ENCODE measurements at places on chromosomes 3 and 15.

GRCh38 chr3:112333002-112333380 lies at the start of gene CD200:
CD200 (plus strand) TSS chr3:112333156; CDS start chr3:112333213, 57 bp downstream.
- peak; percentile 85 for DNase-seq

- DNase-seq = no peak
These were observed 274.8 kb downstream of the THSD4 start for GRCh38 chr15:71390096-71390495.

- no peak for DNase-seq
These were observed 18.5 kb upstream of the LIPC start for GRCh38 chr15:58413253-58413652.

- DNase-seq = no peak
These were observed 187.5 kb downstream of the DOCK3 start for GRCh38 chr3:50862221-50862620.

- DNase-seq = peak; percentile 47
These were observed 799.3 kb downstream of the DIPK2A start for GRCh38 chr3:144770915-144771351.

GRCh38 chr3:154085799-154086198 lies 35.4 kb upstream of the ARHGEF26 start:
- DNase-seq = no peak

- DNase-seq = no peak
These were observed 65.7 kb upstream of the IL12A start for GRCh38 chr3:159922861-159923312.

DNA sequence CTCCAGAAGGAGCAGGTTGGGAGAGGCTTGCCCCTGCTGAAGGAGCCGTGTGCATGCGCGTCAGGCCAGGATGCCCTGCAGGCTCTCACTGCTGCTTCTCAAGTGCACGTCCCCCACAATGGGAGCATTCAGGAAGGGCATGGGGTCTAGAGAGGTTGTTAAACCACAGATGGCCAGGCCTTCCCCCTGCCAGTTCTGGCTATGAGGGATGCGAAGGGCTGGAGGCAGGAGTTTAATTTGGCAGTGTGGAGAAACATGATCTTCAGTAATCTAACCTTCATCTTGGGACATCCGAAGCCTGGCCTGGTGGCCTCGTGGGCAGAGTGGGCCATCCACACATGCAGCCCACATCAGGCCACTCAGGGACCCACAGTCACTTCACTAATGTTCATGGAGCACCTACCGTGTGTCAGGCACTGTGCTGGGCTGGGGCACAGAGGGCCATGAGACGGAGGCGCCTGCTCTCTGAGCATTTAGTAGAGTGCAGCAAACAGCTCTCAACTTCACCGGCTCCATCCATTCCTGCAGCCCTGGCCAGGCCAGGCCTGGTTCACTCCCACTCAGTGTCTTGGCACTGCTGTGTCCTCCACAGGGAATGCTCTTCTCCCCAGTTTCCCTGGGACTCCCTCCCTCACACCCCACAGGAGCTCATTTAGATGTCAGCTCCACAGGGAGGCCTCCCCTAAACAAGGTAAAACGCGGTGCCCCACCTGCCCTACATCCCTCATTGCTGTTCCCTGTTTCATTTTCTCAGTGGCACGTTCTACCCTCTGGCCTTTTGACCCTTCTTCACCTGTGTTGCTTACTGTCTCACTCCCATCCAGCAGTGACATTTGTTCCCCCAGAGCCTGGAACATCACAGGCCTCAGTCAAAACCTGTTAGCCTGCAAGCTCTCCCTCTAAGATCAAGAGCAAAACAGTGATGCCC lies 4.0 kb downstream of the CFAP100 start:
- DNase-seq = no peak

- no peak for DNase-seq
These were observed 296.0 kb upstream of the ADAMTS9 start for GRCh38 chr3:64983583-64984359.

DNA sequence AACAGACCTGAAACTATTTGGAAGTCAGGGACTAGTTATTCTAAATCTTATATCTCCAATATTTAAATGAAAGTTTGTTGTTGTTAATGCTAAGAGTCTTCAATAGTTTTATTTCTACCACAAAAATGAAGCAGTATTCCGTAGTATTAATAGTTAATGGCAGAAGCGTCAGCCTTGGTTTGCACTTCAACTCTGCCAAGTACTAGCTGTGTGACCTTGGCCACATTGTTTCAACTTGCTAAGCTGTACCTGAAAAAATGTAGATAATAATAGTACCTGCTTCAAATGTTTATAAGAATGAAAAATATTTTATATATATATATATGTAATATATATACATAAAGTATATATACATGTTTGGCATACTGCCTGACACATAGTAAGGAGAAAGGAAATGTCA lies 354.6 kb upstream of the SATB1 start:
- no peak for DNase-seq

GRCh38 chr15:45630917-45631691 lies 3.7 kb upstream of the SQOR start:
- no peak for DNase-seq

DNA sequence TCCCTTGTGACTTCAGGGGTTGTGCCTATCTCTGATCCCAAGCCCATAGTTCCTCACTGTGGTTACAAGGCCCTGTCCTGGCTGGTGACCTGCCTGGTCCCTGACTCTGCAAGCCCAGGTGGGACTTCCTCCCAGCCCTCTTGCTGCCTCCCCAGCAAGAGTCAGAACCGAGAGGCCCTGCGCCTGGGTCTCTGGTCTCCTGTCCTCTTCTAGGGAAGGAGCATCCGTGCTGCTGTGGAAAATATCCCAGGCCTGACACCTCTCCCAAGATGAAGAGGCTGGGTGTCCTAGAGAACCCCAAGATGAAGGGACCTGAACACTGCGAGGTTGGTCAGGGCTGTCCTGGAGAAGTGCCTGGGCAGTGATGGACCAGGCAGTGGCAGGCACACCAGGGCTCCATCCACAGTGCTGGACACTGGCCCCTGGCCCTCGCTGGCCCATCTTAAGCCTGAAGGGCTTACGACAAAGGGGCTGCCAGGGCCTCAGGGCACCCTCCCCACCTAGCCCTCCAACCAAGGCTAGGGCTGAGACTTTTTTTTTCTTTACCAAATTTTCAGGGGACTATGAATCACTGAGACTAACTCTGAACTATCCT lies 32.7 kb downstream of the PTH1R start:
- DNase-seq = no peak

GRCh38 chr15:101709466-101709865 lies 14.8 kb downstream of the TARS3 start:
- peak; percentile 14 for DNase-seq

GRCh38 chr15:101530224-101530958 lies 40.9 kb upstream of the PCSK6 start:
- DNase-seq = no peak

GRCh38 chr15:87712211-87712610 lies 544.3 kb downstream of the NTRK3 start:
- no peak for DNase-seq

DNA sequence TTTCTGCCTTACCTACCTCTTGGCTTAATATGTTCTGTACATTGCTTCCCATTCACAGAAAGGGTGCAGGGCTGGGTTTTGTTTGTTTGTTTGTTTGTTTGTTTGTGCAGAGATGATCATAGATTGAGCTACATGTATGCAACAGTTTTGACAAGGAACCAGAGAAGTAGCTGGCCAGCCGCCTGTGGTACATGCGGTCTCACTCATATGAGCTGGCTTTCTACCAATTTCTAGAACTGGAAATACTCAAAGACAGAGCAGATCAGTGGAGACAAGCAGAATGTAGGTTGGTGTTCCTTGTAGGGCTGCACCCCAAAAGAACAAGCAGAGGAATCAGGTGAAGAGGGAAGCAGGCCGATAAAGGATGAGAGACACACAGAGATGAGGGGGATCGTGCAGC lies 502.7 kb downstream of the SOX2 start:
- DNase-seq = no peak

- DNase-seq = no peak
These were observed 46.7 kb upstream of the AADACL2 start for GRCh38 chr3:151687076-151687475.

- no peak for DNase-seq
These were observed 260.3 kb downstream of the ERC2 start for GRCh38 chr3:56207922-56208321.

DNA sequence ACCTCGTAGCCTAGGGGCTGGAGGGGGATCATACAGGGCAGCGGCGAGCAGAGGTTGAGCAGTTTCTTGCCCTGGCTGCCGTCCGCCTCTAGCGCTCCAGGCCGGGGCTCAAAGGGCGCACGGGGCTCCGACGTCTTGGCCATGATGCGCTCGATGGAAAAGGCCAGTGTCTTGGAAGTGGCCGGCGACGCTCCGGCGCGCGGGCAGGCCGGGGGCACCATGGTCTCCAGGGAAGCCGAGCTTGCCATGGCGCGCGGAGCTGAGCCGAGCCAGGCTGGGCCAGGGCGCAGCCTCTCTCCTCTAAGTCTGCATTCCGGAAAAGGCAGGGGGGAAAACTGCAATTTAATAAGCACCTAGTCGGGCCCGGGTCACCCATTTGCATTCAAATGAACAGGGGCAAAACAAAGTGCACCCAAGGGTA lies 719 bp downstream of the FEZF2 start:
- no peak for DNase-seq

- DNase-seq = peak; percentile 0
These were observed 29.6 kb upstream of the SELENOK start for GRCh38 chr3:53921296-53921695.

DNA sequence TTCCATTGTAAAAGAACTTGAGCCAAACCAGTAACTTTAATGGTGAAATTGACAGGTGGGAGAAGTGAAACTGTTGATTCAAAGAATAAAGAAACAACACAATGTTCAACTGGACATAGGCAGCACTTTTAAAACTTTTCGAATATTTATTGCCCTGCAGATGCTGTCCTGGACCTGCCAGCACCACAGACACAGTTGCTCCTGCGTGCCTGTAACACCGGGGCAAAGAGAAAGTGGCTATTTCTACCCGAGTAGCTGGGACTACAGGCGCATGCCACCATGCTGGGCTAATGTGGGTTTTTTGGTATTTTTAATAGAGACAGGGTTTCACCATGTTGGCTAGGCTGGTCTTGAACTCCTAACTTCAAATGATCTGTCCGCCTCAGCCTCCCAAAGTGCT lies 7.4 kb downstream of the IL5RA start:
- no peak for DNase-seq

GRCh38 chr3:63963496-63963895 lies 51.3 kb upstream of the SCAANT1 start:
- no peak for DNase-seq

- DNase-seq = no peak
These were observed 20.0 kb upstream of the CMTM6 start for GRCh38 chr3:32522682-32523081.

- no peak for DNase-seq
These were observed 121.6 kb downstream of the OPA1 start for GRCh38 chr3:193714523-193715137.

- DNase-seq = peak; percentile 22
These were observed 1009.8 kb downstream of the TUSC7 start for GRCh38 chr3:117719316-117719926.

DNA sequence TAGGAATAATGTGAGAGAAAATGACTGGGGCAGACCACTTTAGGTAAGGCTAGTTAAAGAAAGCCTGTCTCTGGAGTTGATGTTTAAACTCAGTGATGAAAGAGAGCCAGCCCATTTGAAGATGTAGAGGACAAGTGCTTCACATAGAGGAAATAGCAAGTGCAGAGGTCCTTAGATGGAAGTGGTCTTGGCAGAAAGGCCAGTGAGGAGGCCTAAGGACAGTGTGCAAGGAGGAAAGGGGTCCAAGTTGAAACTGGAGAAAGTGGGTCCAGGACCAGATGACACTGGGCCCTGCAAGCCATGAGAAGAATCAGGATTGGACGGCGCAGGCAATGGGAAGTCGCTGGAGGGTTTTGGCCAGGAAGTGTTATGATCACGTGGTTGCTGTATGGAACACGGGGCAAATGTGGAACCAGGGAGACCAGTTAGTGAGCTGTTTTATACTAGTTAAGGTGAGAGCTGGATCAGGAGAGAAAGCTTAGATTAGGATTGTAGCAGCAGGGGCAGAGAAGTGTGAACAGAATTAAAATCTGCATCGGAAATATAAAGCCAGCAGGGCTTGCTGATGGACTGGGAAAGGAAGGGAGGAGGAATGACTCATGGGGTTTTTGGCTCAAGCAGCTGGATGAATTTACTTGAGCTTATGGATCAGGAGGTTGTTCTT lies 48.0 kb upstream of the SCAANT1 start:
- DNase-seq = peak; percentile 36

DNA sequence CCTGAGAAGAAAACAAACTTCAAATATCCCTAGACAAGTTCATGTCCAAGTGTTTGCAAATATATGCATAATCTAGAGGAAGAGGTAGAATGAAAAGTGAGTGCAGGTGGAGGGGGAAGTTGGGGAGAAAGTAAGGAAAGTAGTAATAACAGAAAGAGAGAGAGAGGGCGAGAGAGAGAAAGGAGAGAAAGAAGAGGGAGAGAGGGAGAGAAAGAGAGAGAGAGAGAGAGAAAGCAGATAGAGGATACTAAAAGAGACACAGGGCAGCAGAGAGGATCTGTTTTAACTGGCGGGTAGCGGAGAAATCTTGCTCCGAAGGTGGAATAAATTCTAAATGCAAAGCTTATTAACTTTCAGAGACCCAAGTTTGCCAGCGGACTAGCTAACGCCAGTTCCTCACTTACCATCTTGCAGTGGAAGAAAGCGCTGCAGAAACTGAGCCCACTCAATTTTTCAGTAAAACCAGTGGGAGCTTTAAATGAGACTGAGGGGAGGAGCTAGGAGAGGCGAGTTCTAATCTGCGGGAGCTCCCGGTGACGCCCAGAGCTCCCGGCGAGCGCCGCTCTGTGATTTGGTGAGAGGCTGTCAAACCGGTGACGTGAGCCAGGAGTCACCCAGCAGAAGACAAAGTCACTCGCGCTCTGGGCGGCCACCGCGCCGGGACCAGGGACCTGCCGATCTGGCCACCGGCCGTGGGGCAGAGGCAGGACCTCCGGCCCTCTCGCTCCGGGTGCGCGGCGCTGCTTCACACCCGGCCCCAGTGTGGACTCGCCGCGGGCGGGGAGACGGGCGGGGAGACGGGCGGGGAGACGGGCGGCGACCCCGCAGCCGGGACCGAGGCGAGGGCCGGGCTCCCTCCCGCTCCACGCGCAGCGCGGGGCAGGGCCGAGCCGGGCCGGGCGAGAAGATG lies at the start of gene GMNC:
GMNC (minus strand) TSS at position 486 of the 910 bp plus-strand sequence; CDS start at position 407, 79 bp downstream.
- peak; percentile 43 for DNase-seq

- no peak for DNase-seq
These were observed 22.5 kb downstream of the SLC6A6 start for GRCh38 chr3:14424711-14425580.

DNA sequence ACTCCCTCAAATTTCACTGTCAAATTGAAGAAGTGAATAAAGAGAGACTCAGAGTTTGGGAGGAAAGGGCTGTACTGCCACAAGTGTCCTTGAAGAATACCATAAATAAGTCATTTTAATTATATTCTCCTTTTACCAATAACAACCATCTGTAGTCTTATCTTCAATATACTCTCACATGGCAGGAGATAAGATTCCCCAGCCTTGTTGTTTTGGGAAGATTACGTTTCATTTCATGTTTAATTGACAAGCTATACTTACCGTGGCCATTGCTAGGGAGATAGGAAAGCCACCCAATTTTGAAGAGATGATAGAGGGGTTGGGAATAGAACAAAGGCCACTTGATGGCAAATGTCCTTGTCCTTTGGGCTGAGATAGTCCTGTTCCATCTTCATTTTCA lies 2.3 kb downstream of the MINDY4B start:
- no peak for DNase-seq

GRCh38 chr3:161413127-161413854 lies 42.0 kb upstream of the SPTSSB start:
- no peak for DNase-seq

GRCh38 chr3:89155811-89156210 lies 48.4 kb downstream of the EPHA3 start:
- no peak for DNase-seq

Data from NCI-H2081 (cell line).